Left lung (tissue), 14 donors: ENCODE measurements at places on chromosomes 5 and 9. TPM values are rescaled to one million over a fixed set of nuclear protein-coding genes. Genes with fewer than 3 reads are reported as not detected.

DNA sequence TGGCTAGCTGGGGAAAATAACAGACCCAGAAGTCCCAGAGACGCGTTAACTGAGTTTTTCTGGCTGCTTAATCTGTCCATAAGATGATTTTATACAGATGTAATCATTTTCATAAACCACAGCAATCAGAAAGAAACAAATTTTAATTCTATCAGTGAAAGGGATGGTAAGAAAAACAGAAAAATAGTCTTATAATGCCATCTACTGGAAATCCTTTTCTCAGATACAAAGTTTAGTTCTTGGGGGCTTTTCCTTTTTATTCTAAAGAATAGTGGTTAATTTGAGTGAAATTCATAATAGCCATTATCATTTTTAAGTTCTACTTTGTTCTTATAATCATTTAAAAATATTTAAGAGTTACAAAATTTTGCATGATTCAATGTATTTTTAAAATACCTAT lies 44.4 kb downstream of the DROSHA start:
- H3K4me1 ChIP-seq, result no peaks in the 10 kb centered on the region
- no peaks in the 10 kb centered on the region for H3K27me3 ChIP-seq
- DNase-seq, result no peak

DNA sequence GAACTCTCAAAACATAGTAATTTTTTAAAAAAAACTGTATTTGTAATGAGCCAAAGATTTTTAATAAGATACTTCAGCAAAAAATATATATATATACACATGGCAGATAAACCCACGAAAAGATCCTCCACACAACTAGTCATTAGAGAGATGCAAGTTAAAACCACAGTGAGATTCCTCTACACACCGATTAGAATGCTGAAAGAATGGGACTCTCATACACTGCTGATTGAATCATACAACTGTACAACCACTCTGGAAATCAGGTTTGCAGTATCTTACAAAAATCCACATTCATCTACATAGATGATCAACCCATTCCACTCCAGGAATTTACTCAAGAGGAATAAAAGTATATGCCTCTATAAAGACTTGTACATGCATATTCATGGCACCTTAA lies 43.7 kb downstream of the RASEF start:
- no peaks in the 10 kb centered on the region for H3K27me3 ChIP-seq
- no peak overlapping the region for H3K4me3 ChIP-seq
- H3K36me3 ChIP-seq, result no peaks in the 10 kb centered on the region
- H3K4me1 ChIP-seq, result no peaks in the 10 kb centered on the region
- H3K27ac ChIP-seq, result no peak overlapping the region

DNA sequence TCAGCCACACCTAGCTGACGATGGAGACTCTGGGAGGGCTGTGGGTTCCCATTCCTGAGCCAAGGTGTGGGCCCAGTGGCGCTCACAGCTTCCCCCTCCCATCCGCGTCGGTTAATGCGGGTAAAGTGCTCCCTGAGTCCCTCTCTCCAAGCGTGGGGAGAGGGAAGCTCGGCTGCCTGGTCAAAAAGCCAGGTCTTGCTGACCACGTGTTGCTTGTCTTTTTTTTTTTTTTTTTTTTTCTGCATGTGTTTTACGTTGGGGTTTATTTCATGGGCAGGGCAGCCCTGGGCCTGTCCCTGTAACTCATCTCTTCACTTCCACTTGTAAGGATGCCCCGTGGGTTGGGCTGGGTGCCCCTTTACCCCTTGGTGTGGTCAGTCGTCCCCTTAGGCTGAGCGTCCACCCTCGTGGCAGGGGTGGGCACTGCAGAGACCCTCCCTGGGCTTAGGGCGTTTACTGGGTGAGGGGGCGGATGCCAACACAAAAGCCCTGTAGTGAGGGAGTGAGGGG lies 11.9 kb downstream of the NKD2 start:
- DNase-seq, result peak; percentile 60
- no peak overlapping the region for H3K4me3 ChIP-seq
- H3K4me1 ChIP-seq, result no peaks in the 10 kb centered on the region
- H3K36me3 ChIP-seq, result no peaks in the 10 kb centered on the region
- no peak overlapping the region for H3K27ac ChIP-seq

TAF1L gene
- total RNA-seq, result not detected

G3BP1 gene
- total RNA-seq, result 150 TPM
